ENCODE measurements at places on chromosomes 6 and 20.

- DNase-seq, result no peak
Observed at GRCh38 chr6:120681204-120681603, 653.1 kb downstream of the TBC1D32 start.

DNA sequence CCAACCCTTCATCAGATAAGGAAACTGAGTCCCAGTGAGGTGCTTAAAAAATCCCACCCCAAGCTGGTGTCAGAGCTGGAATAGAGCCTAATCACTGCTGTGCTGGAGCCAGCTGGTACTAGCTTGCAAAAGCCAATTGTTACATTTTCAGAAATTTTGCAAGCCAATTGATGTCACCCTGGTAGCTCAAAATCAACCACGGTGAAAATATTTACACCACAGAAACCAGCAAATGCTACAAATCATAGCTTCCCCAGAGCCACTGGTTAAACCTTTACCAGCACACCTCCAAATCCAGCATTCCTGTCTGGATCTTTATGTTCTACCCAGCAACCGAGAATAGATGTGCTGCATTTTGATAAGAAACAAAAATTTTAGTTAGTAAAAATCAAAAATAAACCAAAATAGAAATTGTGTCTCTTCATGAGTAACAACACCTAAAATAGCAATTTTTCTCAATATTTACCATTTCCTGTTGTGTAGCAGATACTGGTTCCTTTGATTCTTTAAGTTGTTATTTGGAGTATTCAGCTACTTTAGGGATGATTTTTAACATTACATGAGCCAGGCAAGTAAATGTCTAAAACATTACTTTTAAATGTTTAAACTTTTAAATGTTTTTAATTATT, 7.2 kb upstream of the LCA5 start:
- no peak for DNase-seq

- no peak for DNase-seq
Observed at GRCh38 chr20:25237610-25238318, 10.1 kb upstream of the PYGB start.

GRCh38 chr6:148332088-148332487, 10.6 kb upstream of the SASH1 start:
- DNase-seq, result no peak

GRCh38 chr6:93412452-93412851, 6.9 kb downstream of the EPHA7 start:
- no peak for DNase-seq

GRCh38 chr6:35091346-35092083, 49.6 kb downstream of the TCP11 start:
- DNase-seq, result no peak

DNA sequence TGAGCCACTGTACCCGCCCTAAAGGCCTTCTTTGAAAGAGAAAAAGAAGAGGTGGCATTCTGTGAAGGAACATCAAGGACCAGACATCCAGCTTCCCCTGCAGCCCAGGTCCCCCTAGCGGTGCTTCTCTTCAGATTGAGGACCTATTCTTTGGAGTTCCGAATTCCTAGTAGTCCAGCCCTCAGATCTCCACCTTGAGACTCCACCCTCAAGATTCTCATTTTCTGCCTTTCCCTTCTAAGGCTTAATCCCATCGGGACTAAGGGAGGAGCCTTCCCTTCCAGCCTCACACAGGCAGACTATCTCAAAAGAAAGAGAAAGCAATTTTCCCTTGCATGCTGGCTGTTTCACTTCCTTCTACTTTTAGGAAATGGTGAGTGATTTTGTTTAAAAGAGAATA, 32.5 kb downstream of the MUC22 start:
- no peak for DNase-seq

DNA sequence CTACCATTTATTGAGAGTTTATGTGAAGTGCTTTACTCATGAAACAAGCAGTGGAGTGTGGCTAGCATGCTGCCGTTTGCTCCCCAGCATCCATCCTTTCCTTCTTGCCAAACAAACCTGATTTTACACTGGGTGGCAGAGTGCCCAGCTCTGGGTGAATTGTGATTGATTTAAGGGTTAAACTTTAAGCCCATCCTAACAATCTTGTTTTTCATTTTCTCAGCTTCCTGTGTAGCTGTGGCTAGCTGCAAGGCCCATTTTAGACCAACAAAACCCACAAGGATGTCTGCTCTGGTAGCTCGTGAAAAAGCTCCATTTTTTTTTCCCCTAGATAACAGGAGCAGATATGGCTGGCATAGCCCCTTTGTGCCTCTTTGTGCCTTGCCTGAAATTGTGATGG, 77.7 kb upstream of the KCNG1 start:
- DNase-seq, result no peak

DNA sequence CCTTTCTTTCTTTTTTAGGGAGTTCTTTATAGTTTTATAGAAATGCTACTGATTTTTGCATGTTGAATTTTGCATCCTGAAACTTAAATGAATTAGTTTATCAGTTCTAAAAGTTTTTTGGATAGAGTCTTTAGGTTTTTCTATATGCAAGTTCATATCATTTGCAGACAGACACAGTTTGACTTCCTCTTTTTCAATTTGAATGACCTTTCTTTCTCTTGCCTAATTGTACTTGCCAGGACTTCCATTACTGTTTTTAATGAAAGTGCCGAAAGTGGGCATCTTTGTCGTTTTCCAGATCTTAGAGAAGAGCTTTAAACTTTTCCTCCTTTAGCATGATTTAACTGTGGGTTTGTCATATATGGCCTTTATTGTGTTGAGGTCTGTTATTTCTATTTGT, 21.1 kb upstream of the EDN1 start:
- no peak for DNase-seq

DNA sequence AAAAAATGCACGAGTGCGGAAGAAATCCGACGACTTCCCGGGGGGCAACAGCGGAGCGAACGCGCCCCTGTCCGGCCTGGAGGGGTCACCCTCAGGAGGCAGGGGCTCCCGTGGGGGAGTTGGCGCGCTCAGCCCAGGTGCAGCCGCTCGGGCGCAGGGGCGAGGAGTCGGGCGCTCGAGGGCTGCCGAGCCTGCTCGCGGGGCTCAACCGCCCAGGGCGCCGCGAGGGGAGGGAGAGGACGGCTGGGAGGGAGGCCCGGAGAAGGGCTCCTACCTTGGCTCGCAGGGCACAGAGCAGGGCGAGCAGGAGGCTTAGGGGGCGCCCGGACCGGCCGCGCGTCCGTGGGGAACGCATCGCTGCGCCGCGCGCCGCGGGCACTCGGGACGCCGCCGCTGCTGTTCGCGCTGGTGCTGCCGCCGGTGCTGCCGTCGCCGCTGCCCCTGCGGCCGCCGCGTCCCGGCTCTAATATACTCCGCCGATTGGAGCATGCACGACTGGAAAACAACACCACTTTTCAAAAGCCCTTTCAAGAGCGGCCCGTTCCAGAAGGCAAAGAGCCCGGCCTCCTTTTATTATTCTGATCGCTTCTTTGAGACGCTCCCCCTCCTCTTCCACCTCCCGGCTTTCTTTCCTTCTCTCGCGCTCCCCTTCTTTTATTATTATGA, 490 bp downstream of the JAG1 start:
- DNase-seq, result no peak

Measured in central memory CD8-positive, alpha-beta T cell (primary cell).